ENCODE measurements at places on chromosomes 2 and 18. TPM values are rescaled to one million over a fixed set of nuclear protein-coding genes. Genes with fewer than 3 reads are reported as not detected.

Gene COLEC12
- total RNA-seq = 24.3 TPM

Gene TUBB8B
- not detected for total RNA-seq

Gene TDRD15
- total RNA-seq = not detected

Gene MOCOS
- 1.3 TPM for total RNA-seq

Gene GYPC
- 0.74 TPM for total RNA-seq

Gene LYG1
- total RNA-seq = 0.39 TPM

Gene IL37
- total RNA-seq = not detected

Gene GREB1
- 0.07 TPM for total RNA-seq

Gene LYG2
- not detected for total RNA-seq

Gene CERKL
- total RNA-seq = not detected

Gene AMER3
- total RNA-seq = not detected

Gene RNF125
- 0.60 TPM for total RNA-seq

Gene TNS1
- total RNA-seq = 30.4 TPM

Gene IGFBP5
- total RNA-seq = 0.20 TPM

Gene ALLC
- total RNA-seq = not detected

Gene IWS1
- 46.8 TPM for total RNA-seq

Gene CD8B2
- not detected for total RNA-seq

Gene MRO
- not detected for total RNA-seq

Gene ST8SIA3
- total RNA-seq = not detected

Gene VWA3B
- not detected for total RNA-seq

Gene RUFY4
- not detected for total RNA-seq

Gene MYL1
- not detected for total RNA-seq

Gene ABCB11
- total RNA-seq = 0.74 TPM

Gene HOXD12
- not detected for total RNA-seq

Gene FSIP2
- total RNA-seq = 0.07 TPM

Gene R3HDM1
- total RNA-seq = 6.6 TPM

Gene SELENOI
- total RNA-seq = 17.9 TPM

Gene TEX44
- total RNA-seq = not detected

Gene REG3A
- not detected for total RNA-seq

Gene RAB1A
- 114 TPM for total RNA-seq

Gene ASB18
- total RNA-seq = not detected

Gene ACKR3
- 57.0 TPM for total RNA-seq

Gene MGAT4A
- total RNA-seq = 65.4 TPM

Gene WDR54
- total RNA-seq = 59.7 TPM

Gene SPP2
- total RNA-seq = not detected

Gene ARHGAP28
- total RNA-seq = 4.4 TPM

Gene PLA2R1
- total RNA-seq = 25.2 TPM

Gene LIMS1
- 145 TPM for total RNA-seq

Gene GRHL1
- total RNA-seq = 1.2 TPM

Gene MAIP1
- 27.1 TPM for total RNA-seq

Gene STARD6
- 0.33 TPM for total RNA-seq

Gene MCM6
- 41.4 TPM for total RNA-seq
